ENCODE measurements at places on chromosomes 3 and 15.

DNA sequence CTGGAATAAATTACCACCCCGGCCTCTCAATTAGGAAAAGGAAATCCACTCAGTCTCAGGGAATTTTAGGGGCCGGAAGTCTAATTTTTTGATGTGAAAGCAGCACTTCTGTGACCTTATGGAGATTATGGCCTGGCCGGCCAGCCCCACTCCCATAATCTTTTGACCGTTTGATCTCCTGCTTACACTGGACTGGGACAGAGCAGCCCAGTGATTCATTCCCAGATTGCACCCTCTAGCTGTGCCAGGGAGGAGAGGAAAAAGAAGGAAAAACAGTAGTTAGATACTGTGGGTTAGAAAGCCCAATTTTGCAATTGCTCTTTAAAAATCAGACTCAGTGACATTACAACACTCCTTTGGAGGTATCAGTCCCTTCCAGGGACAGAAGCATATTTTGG, 32.4 kb downstream of the GJD2 start:
- peak; percentile 86 for DNase-seq

GRCh38 chr15:22780267-22780666, 6.2 kb upstream of the NIPA1 start:
- DNase-seq: no peak

DNA sequence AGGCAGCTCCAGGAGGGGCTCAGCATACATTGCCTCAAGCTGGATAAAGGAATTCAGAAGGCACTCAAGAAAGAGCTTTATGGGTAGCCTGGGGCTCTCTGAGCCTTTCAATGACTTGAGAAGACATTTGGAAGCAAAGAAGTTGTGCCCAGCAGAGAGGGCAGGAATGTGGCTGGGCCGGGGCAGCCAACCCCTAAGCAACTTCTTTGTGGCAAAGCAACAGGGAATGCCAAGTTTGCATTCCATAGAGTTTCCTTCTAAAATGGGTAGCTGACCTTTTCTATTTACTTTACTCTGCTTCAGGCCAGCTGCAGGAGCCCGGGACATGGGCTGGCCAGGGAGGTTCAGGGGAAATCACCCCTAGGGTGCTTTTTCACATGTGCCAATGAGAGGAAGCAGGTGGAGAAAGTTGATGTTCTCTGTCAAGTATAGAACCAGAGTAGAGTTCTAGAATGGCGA, 45.6 kb downstream of the CCDC12 start:
- no peak for DNase-seq

DNA sequence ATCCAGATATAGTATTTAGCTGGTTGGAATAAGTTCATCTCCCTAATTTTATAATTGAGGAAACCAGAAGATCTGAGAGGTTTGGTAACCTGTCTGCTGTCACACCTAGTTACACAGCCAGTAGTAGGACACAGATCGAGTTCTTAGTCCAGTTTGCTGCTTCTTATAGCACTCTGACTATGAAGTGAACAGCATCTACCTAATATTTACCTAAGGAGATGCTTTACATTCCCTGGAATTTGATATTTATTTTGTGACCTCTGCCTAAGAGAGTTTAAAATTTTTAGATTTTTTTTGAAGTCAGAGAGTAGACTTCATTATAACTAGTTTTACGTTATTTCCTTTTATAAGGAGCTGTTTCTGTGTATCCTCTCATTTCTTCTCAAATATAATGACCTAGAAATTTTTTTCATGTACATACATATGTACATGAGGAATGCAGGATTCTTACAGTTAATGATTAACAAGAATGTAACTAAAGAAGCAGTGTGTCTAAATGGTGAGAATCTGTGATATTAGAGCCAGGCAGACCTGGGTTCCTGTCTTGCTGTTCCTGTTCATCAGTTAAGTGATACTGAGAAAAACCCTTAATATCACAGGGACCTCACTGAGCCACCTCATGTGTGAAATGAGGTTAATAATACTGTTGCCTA, 4.3 kb downstream of the ARHGEF26 start:
- DNase-seq: no peak

GRCh38 chr3:177811835-177812234, 614.6 kb upstream of the TBL1XR1 start:
- DNase-seq: no peak

DNA sequence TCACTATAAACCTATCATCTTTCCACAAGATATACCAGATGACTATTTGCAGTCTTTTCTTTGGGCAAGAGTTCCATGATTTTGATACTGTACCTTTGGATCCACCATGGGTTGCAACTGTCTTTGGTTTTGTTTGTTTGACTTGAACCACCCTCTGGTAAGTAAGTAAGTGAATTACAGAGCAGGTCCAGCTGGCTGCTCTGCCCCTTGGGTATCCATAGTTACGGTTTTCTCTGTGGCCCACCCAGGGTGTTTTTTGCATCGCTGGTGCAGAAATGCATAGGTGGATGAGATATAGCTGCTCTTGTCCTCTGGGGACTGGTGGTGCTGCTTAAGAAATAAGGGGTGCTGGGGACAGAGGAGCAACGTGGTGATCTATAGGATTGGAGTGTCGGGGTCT, 33.8 kb downstream of the CHDH start:
- DNase-seq: no peak
